ENCODE measurements at places on chromosomes 13 and 19.

DNA sequence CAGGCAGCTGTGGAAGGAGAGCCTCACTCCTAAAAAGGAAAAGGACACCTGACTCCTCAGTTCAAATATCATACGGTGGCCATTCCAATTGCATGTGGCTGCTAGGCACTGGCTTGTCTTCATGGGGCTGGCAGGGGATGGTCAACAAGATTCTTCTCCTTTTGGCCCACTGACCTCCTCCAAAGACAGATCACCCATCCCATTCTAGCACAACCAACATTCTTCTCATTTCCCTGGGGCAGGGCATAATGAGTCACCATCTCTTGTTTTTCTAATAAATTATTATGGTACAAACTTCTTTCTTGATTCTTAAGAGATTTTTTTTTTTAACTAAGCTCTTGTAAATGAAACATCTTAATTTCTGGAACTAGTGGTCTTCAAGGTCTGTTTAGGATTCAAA is 136.7 kb upstream of the NBEA start:
- DNase-seq: no peak

GRCh38 chr19:49417088-49417487 is 6.2 kb downstream of the PTH2 start:
- DNase-seq: no peak

GRCh38 chr13:23796551-23796950 is 92.6 kb downstream of the MIPEP start:
- no peak for DNase-seq

GRCh38 chr19:35316560-35316959 is 12.4 kb upstream of the CD22 start:
- DNase-seq: no peak

DNA sequence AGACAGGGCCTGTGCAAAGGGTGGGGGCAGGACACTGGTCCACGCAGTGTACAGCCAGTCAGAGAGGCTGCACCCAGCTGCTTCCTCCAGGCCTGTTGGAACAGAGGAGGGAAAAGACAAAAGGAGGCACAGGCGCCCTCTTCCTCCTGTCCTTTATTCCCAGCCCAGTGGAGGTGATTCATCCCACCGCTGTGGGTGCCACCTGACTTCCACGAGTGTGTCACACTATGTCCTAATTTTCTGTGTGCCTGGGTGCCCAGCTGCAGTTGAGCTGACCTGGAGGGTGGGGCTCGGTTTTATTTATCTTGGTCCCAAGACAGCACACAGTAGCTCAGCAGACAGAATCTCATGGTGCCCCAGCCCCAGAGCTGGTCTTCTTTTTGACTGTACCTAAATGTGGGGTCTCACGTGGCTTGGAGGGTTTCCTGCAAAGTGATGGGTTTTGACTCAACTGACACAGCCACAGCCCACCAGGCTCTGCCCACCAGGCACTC is 9.0 kb downstream of the EPS15L1 start:
- DNase-seq: no peak

- no peak for DNase-seq
Measured at GRCh38 chr13:80881495-80881894, 540.6 kb upstream of the SPRY2 start.

DNA sequence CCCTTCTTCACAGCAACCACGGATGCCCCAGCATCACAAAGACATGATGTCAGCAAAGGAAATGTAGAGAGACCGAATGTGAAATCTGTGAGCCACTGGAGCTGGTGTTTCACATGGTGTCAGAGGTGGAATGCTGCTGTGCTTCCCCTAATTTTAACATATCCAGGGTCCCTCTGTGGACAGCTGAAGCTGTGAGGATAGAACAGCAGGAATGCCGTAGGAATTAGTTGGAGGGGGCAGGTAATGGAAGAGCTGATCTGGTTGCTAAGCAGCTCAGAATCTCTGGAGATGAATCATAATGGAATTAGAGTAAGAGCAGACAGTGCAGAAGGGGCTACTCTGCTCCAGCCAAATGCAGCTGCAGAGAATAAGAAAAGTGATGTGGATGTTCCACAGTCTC is 68.9 kb upstream of the ZNF835 start:
- no peak for DNase-seq

GRCh38 chr19:48466561-48467325 is 2.4 kb upstream of the CYTH2 start:
- no peak for DNase-seq

DNA sequence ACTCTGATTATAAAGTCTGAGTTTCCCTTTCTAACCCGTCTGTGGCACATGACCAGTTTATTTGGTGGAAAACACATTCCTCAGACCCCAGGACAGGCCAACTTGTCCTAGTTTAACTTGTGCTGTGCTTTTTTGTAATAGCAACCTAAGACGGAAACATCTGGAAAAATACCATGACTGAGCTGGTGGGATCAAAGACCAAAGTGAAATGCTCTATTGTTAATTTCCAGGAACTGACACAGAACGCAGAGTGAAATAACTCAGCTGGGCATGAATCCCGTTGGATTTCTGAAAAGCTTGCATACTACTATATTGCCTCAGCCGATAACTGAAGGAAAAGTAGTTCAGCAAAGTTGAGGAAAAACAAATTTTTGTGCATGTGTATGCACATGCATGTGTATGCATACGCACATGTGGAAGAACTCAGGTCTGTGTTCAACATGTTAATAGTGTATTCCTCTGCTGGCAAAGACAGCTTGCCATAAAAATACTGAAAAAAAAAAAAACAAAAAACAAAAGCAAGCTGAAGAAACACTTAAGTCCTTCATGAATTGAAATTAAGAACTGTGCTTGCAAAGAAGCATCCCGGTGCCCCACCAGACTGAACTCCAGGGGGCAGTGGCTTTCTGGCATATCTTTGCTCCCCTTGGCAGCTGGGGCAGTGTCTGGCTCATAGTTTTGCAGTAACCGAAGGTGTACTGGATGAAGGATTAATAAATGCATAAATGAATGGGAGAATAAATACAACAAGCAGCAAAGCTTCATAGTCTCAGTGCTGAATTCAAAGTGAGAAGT is 187.8 kb downstream of the LHFPL6 start:
- DNase-seq: no peak

DNA sequence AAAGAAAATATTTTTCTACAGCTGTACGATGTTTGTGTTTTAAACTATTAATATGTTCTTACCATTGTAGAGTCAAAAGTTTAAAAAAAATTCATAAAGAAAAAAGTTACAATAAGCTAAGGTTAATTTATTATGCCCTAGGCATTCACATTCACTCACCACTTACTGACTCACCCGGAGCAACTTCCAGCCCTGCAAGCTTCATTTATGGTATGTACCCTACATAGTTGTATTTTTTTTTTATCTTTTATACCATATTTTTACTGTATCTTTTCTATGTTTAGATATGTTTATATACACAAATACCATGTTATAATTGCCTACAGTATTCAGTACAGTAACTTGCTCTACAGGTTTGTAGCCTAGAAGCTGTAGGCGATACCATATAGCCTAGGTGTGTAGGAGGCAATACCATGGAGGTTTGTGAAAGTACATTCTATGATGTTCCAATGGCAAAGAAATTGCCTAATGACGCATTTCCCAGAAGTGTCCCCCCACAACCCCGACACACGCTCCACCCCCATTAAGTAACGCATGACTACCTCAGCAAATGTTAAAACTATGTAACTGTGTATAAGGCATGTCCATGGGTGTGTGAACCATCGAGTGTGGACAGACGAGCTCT is 60.4 kb downstream of the SLITRK6 start:
- no peak for DNase-seq

DNA sequence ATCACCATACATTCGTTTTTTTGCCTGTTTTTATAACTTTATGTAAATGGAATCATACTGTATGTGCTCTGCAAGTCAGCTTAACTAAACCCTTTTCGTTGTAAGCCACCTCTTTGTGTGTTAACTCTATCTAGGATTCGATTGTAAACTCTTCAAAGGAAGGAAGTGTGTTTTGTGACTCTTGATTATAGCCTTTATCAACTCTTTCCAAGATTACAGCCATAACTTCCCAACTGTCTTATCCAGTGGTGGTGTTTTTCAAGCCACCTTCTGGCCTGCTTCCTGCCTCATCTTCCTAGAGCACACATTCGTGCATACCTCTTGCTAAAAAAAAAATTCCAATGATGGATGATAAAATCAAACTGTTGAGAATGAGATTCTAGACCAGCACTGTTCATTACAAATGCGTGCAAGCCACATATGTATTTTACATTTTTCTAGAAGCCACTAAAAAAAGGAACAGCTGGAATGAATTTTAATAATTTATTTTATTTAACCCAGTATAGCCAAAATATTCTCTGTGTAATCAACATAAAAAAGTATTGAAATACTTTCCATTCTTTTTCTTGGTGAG is 12.0 kb upstream of the FBXL3 start:
- no peak for DNase-seq

Data from activated CD4-positive, alpha-beta T cell treated with anti-CD3 and anti-CD28 coated beads, Interleukin-2, amount 50 U/mL, for 16 hours (primary cell).